LHCN-M2 (cell line): ENCODE measurements at places on chromosomes 2 and 18. TPM values are rescaled to one million over a fixed set of nuclear protein-coding genes. Genes with fewer than 3 reads are reported as not detected.

Gene KHK
- 0.51 and 0.52 TPM in 2 replicates for total RNA-seq

Gene TWIST2
- total RNA-seq: 26.2 and 28.5 TPM in 2 replicates

Gene ASTL
- not detected in 2 replicates for total RNA-seq

Gene B3GNT2
- 13.3 and 16.0 TPM in 2 replicates for total RNA-seq

Gene TOGARAM2
- 0.38 and 0.75 TPM in 2 replicates for total RNA-seq

Gene CNRIP1
- total RNA-seq: 31.6 and 36.4 TPM in 2 replicates

Gene IGFBP5
- total RNA-seq: 0.06 and 0.46 TPM in 2 replicates

Gene ETAA1
- total RNA-seq: 30.5 and 32.1 TPM in 2 replicates

Gene B4GALT6
- total RNA-seq: not detected in 2 replicates

Gene C2orf81
- total RNA-seq: 0.63 and 1.5 TPM in 2 replicates

Gene IL36G
- total RNA-seq: not detected in 2 replicates

Gene TRIB2
- 15.6 and 15.8 TPM in 2 replicates for total RNA-seq

Gene DUSP19
- total RNA-seq: 2.8 and 3.5 TPM in 2 replicates

GRCh38 chr2:177880285-177880684, 192.3 kb downstream of the PDE11A start:
- no peak for DNase-seq

DNA sequence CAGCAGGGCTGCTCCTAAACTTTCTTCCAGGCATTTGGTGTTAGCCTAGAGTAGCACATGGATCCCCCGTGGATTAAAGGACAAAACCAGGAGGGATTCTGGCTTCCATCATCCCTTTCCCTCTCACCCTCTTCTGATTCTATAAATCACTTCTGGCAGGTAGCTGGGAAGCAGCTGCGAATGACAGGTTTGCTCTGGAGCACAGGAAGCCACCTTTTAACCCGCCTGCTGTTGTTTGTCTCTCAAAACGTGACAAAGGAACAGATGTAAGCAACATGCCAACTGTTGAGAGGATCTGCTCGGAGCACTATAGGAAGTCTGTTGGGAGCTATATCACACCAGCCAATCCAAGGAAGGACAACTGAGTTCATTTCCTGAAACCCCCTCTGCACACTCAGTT, 101.9 kb downstream of the ACTR2 start:
- DNase-seq: no peak

GRCh38 chr2:105872142-105872728, 127.5 kb downstream of the NCK2 start:
- no peak for DNase-seq

GRCh38 chr2:101827246-101827645, 129.7 kb downstream of the MAP4K4 start:
- peak; percentile 90 for DNase-seq

GRCh38 chr2:45922577-45922988, 271.1 kb downstream of the PRKCE start:
- DNase-seq: peak; percentile 57

DNA sequence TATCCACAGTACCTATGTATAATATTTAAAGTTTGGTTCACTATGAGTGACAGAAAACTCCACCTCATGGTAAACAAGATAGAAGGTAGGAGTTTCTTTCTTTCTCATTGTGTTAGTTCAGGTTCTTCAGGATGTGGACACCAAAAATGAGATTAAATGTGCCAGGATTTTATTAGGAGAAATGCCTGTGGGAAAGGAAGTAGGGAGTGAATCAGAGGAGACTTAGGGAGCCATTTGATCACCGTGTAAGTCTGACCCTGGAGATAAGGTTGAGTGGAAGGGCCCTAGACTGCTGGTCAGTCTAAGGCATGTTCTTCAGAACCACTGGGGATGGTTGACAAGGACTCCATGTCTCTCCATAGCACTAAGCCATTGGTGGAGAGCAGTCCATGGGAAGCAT, 8.1 kb downstream of the AOX1 start:
- no peak for DNase-seq

- no peak for DNase-seq
Measured at GRCh38 chr18:77103991-77104531, 28.5 kb downstream of the MBP start.

DNA sequence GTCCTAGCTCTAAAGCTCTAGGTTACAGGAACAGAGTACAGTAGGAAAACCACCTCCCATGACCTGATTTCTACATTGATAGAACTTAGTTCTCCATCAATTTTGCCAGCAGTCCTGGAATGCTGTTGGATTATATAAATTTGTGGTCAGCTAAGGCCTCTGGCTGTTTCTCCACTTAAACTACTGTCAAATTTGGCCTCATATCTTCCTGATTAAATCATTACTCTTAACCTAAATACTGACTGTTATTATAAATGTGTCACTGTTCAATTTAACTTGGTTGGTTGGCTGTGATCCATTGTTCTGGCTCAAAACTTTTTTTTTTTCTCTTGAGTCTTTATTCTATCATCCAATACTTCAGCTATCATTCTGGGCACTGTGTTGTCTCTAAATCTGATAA, 71.2 kb downstream of the TGFA start:
- DNase-seq: no peak

GRCh38 chr18:59079264-59079663, 60.4 kb upstream of the SEC11C start:
- no peak for DNase-seq

DNA sequence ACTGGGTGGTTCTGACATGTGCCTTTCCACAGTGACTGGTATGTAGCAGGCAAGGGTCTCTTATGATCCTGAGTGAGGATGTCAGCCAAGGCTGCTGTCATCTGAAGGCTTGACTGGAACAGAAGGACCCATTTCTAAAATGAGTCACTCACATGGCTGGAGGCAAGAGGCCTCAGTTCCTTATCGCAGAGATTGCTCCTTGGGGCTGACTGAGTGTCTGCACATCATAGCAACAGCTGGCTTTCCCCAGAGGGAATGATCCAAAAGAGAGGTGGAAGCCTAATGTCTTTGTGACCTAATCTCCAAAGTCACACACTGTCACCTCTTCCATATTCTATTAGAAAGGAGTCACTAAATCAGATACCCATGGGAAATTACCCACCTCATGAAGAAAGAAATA, 114.0 kb downstream of the NEDD4L start:
- no peak for DNase-seq

- DNase-seq: peak; percentile 66
Measured at GRCh38 chr18:23529604-23530003, 26.3 kb downstream of the RMC1 start.

DNA sequence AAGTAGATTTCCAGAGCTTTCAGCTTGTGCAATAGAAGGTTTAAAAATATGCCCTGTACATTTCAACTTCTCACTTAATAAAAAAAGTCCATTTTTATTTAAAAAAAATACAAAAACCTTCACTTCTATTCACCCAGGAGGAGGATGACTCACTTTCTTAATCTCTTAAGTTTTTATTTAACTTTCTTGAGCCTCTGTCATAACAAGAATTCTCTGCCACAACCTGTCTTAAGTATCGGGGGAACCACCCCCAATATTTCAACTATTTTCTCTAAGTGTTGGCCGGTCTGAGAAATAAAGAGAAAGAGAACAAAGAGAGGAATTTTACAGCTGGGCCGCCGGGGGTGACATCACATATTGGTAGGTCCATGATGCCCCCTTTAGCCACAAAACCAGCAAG, 58.4 kb downstream of the LRATD1 start:
- DNase-seq: no peak

DNA sequence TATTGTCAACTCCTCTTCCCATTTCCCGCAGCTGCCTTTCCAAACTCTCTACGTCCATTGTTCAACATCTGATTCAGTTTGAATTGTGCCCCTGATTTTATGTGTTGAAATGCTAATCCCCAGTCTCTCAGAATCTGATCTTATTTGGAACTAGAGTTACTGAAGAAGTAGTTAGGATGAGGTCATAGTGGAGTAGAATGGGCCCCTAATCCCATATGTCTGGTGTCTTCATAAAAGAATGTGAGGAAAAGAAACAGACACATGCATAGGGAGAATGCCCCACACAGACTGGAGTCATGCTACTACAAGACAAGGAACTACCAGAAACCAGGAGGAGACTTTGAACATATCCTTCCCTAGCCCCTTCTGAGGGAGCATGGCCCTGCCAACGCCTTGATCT, 99.2 kb downstream of the LRP1B start:
- DNase-seq: no peak

- DNase-seq: no peak
Measured at GRCh38 chr2:181839811-181840210, 51.7 kb upstream of the ITPRID2 start.

- peak; percentile 33 for DNase-seq
Measured at GRCh38 chr2:221571551-221572218, 419 bp downstream of the EPHA4 start.

DNA sequence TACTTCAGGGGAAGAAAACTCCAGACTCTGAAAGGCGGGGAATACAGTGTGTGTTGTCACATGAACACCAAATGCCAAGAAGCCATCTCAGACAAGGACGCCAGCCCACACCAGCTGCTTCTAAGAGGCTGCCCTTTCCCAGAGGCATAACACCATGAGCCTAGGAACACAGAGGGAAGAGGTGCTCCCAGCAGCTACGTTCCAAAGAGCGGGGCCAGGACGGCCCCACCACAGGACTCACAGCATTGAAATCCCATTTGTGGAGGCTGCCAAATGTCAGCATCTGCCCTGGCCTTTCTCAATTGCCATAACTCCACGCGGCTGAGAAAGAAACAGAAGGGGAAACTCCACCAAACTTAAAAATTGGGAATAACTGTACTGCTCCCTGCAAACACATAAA, 20.1 kb upstream of the ID2 start:
- peak; percentile 70 for DNase-seq

DNA sequence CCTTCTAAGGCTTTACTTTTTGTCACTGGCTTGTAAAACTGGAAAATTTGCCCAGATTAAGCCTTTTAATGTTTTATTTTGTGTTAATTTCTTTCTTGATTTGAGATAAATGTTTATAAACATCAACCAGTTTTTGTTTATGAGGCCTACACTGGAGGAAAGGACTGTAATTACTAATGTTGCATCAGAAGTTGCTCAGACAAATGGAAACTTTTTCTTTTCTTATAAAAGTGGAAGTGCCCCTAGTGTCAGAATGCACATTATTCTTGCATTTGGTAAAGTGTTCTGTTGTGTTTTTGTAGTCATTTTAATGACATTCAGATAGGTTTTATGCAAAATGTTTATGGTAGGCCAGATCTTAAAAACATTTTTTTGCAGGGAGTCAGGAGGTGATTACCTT, 25.3 kb downstream of the LCLAT1 start:
- DNase-seq: no peak

- DNase-seq: no peak
Measured at GRCh38 chr2:68829749-68830148, 41.4 kb downstream of the BMP10 start.

GRCh38 chr18:26002375-26002910, 88.0 kb downstream of the SS18 start:
- DNase-seq: no peak

DNA sequence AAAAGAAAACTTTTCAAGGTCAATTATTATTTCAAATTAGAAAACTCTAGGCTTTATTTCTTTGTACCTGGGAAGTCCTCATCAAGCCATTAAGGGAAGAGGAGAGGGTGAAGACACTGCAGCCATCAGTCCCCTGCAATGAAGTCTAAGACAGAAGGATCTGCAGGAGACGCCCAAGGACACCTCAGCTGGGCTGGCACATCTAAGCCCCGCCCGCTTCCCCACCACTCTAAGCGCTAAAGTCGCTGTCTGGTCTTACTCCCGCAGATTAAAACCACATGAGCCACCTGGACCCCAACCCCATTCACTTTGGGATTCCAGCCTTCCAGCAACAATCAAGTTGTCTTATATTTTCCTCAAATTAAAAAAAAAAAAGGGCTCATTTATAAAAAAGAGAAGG, 104.4 kb downstream of the AFF3 start:
- no peak for DNase-seq

- DNase-seq: no peak
Measured at GRCh38 chr2:134154246-134154645, 99.6 kb upstream of the MGAT5 start.

GRCh38 chr2:33216508-33217182, 259.8 kb upstream of the RASGRP3 start:
- no peak for DNase-seq

GRCh38 chr2:180653481-180653880, 326.9 kb upstream of the UBE2E3 start:
- DNase-seq: no peak

GRCh38 chr2:44295633-44296359, 20.5 kb downstream of the SLC3A1 start:
- DNase-seq: no peak

GRCh38 chr2:207095963-207096362, 69.8 kb downstream of the KLF7 start:
- no peak for DNase-seq

GRCh38 chr2:236688563-236689392, 119.2 kb downstream of the ACKR3 start:
- DNase-seq: no peak

DNA sequence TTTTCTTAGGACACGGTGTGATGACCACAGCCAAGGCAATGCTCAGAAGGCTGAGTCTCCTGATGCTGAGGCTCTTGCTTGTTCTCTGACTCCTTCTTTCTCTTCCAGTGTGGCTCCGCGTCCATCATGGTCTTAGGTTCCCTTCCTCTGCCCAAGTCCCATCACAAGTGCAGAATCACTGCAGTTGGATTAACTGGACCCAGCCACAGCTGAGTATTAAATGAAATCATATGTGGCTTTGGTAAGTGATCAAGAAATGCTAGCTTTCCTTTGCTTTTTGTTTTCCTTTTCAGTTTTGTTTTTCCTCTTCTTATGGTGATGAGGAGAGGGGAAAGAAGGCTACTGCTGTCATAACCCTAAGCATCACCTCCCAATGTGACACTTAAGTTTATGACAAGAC, 375.8 kb downstream of the INSIG2 start:
- DNase-seq: no peak

DNA sequence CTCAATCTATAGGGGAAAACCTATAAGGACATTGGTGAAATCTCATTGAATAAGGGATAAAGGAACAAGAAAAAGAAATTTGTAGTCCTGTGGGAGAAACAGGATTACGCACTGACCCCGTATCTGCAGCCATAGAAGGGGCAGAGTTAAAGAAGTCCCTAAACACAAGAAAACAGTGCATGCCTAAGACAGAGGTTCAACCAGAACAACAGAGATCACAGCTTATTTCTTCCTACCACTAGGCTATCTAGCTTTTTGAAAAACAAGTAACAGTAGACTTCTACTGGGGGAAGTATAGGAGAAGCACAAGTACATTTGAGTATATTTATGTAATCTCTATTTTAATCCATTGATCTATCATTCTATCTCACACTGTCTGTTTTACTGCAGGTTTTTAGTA, 485.2 kb upstream of the REG3G start:
- DNase-seq: no peak

- no peak for DNase-seq
Measured at GRCh38 chr2:145159676-145160075, 639.8 kb upstream of the ZEB2 start.
